CD4-positive, alpha-beta T cell treated with Interleukin-6 at 100 ng/mL for 8 hours (primary cell): ENCODE measurements at places on chromosomes 1 and 21.

DNA sequence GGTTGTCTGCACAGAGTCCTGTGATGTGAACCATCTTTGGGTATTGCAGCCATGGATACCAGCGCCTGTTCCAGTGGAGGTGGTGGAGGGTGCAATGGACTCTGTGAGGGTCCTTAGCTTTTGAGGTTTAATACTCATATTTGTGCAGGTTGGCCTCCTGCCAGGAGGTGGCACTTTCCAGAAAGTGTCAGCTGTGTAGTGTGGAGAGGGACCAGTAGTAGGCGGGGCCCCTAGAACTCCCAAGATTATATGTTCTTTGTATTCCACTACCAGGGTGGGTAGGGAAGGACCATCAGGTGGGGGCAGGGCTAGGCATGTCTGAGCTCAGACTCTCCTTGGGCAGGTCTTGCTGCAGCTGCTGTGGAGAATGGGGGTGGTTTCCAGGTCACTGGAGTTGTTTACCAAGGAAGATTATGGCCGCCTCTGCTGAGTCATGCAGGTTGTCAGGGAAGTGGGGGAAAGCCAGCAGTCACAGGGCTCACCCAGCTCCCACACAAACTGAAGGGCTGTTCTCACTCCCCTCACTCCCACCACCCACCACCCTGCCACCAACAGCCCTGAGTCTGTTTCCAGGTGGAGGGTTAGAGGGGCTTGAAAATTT, 31.2 kb upstream of the ZNF678 start:
- no peak for DNase-seq

DNA sequence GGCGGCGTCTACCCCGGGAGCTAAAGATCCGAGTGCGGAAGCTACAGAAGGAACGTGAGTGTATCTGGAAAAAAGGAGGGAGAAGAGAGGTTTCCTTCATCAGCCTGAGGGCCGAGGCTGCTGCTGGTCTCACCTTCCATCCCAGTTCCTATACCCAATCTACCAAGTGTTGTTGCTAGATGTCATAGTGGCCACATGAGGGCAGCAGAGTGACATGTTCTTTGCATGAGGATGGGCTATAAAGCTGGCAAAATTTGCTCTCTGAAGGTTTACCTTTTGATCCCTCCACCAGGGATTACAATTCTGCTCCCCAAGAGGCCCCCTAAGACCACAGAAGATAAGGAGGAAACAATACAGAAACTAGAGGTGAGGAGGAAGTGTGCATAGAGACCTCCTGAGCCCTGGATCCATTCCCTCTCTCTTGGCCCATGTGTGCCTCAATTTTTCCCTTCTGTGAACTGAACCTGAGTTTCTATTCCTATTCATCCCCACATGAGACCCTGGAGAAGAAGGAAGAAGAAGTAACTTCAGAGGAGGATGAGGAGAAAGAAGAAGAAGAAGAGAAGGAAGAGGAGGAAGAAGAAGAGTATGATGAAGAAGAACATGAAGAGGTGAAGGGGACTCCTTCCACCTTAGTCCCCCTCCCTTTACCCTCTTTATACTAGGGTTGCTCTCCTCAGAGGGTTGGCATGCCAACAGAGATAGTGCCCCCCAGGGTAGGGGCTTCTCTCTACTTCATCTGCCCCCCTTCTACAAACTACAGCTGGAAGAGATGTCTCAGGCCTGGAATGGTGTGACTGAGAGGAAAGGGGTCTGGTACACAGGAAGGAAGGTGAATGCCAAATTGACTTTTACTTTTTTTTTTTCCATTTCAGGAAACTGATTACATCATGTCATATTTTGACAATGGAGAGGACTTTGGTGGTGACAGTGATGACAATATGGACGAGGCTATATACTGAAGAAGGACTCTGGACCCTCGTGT, 13.3 kb downstream of the POLR3GL start:
- DNase-seq, result peak; percentile 84

GRCh38 chr1:212621043-212621948, 12.7 kb downstream of the ATF3 start:
- DNase-seq, result no peak

GRCh38 chr1:96886474-96886873, 164.9 kb downstream of the PTBP2 start:
- DNase-seq, result no peak

DNA sequence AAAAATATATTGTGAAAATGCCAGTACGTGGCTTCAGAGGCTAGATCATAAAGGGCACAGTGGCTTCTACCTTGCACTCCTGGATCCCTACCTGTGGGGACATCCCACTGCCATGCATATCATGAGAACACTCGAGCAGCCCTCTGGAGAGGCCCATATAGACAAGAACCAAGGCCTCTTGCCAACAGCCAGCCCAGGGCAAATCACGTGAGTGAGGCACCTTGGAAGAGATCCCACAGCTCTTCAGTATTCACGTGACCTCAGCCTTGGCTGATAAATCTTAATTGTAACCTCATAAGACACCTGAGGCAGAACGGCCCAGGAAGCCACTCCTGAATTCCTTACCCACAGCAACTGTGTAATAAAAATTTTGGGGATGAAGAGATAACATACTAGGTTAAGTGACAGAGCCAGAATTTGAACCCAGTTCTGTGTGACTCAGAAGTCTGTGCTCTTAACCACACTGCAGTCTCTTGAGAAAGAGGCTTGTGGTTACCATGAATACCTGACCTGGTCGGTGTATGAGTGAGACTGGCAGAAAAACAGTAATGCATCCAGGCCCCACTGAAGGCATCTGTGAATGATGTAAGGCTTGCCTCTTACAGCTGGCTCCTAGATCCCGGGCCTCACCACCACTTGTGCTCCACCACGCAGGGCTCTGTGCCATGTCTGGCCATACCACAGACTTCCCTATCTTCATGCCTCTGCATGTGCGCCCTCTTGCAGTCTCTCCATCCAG, 6.9 kb upstream of the A3GALT2 start:
- DNase-seq, result no peak

DNA sequence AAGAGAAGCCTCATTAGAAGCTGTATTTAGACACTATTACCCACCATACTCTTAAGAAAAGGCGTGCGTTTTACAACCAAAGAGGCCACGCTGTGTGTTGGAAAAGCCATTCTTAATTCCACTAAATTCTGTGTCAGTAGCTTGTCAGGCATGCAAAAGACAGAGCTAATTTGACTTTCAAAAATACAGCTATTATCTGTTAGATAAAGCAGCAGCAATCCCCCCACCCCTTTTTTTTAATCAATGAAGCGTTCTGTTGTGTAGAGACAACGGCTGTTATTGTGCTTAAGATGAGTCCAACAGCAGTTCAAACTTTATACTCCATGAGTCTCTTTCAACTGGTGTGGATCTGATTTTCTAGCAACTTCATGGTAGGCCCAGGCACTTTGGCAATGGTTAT, 43.5 kb downstream of the PLA2G4A start:
- no peak for DNase-seq

DNA sequence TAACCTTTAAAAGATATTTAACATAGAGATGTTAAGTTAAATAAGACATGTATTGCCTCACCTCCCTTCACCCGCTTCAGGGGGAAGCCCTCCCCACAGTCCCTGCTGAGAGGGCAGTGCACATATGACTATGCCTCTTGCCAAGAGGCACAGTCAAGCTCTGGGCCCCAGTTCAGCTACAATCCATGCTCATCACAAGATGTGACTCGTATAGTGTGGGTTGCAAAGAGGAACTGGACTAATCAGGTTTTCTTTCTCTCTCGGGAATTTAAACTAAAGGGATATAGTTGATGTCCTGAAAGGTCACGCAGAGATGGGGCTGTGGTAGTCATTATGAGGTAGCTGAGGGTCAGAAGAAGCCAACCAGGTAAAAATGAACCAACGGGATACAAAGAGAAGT, 35.6 kb downstream of the LYST start:
- DNase-seq, result no peak

- DNase-seq, result no peak
Measured at GRCh38 chr1:35064265-35064664, 14.9 kb upstream of the ZMYM1 start.

DNA sequence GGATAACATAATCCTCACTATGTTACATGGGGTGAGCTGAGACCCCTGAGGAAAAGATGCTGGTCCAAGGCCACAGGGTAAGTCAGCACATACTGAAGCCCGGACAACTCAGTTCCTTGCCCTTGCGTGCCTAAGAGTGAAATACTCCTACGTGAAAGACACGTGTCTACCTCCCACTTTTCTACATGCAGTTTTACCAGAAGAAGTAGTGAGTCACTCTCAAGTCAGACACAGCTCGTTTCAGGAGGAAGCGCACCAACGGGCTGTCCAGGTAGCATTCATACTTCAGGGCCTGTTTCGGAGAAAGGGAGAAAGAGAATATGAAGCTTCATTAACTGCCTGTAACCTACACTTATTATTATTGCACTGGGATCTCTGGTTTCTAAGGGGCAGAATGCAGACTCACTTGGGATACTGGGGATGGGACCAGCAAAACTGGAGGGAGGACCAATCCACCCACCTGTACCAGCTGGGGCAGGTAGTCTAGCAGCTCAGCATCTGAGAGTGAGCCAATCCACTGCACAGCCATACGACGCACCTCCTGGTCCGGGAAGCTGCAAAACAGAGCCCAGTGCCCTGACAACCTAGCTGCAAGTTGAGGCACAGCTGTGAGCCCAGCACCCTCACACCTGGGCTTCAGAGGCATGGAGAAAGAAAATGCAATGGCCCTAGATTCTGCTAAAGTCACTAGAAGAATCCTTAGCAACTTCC, 32.4 kb upstream of the PPP1R15B start:
- DNase-seq, result no peak

- no peak for DNase-seq
Measured at GRCh38 chr1:25817840-25818501, 1.8 kb upstream of the MTFR1L start.

GRCh38 chr1:89576013-89576412, 51.4 kb downstream of the LRRC8B start:
- DNase-seq, result no peak

DNA sequence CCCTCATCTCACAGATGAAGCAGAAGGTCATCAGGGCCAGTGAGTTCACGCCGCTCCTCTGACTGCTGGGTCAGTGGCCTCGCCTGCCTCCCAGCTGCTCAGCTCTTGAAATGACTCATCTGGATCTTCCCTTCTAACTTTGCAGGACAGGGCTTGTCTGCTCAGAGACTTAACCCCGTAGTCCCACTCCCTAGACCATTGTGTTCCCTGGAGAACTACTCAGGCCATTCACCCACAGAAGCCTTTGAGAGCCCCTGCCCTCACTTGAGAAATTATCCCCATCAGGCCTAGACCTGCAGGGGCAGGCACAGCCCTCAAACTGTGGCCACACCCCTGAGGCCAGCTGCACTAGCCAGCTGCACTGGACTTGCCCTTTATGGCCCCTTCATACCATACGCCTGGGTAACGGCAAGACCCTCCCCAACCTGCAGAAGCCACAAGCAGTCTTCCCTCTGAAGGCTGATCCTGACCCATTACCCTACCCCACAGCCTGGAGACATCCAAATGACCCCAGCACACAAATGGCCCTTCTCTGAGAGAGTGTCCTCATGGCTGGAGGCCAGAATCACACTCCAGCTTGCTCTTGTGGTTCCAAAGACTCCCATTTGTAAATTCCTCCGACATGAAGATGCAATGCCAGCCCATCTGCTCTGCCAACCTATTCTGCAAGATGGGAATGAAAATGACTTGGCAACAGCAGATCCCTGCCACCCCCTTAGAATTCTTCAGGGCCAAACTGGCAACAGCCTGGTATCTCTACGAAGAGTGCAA, 33.2 kb downstream of the RCSD1 start:
- DNase-seq, result no peak

- DNase-seq, result no peak
Measured at GRCh38 chr1:51237351-51238033, 1.4 kb downstream of the RNF11 start.

DNA sequence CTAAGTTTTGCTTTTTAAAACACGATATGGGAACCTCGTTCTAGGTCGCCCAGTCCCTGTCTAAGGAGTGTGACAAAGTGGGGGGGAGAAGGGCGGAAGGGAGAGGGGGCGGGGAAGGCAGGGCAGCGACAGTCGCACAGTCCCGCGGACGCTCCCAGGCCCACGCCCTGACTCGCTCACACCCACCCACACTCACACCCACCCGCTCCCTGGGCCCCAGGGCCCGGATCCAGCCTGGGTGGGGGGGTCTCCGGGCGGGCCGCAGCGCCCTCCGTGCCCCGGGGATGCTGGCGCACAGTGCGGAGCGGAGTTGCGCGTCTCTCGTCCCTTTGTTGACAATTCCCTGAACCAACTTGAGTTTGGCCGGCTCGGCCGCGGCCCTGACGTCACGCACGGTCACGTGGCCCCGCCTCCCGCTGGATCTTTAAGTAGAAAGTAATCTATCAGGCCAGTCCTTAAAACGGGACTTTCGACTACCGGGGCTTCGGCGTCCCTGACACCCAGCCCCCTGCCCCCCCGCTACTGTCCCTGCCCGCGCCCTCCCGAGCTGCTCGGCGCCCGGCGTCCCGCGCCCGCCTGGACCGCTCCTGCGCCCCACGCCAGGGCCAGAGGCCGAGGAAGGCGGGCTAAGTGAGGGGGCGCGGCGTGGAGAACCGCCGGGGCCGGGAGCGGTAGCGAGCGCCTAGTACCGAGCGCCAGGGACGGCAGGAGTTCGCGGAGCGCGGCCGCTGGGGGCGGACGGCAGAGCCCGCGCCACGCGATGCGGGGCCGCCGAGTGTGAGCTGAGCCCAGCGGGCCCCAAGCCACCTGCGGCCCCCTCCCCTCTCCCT, at the start of gene FOXD3:
Gene FOXD3, plus strand, starts transcription at position 454 of the 830 bp plus-strand sequence. CDS start 492 bp downstream, outside the sequence.
- DNase-seq, result no peak

DNA sequence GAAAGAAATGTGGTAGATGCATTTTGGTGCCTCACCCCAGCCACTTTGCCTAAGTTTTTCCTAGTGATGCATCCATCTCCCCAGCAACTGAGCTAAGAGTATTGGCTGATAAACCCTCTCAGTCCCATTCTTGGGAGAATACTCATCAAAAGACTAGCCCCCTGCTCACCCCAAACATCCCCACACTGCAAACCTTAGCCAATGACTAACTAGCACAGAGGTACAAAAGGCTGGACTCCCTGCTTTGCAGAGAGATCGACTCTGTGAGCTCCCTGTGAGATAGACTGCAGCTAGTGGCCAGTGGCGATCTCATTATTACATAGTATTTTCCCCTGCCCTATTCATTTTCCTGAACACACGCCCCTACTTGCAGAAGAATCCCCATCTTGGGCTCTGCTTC, 155.3 kb downstream of the HHIPL2 start:
- no peak for DNase-seq

- no peak for DNase-seq
Measured at GRCh38 chr1:218369688-218370511, 24.8 kb downstream of the TGFB2 start.

DNA sequence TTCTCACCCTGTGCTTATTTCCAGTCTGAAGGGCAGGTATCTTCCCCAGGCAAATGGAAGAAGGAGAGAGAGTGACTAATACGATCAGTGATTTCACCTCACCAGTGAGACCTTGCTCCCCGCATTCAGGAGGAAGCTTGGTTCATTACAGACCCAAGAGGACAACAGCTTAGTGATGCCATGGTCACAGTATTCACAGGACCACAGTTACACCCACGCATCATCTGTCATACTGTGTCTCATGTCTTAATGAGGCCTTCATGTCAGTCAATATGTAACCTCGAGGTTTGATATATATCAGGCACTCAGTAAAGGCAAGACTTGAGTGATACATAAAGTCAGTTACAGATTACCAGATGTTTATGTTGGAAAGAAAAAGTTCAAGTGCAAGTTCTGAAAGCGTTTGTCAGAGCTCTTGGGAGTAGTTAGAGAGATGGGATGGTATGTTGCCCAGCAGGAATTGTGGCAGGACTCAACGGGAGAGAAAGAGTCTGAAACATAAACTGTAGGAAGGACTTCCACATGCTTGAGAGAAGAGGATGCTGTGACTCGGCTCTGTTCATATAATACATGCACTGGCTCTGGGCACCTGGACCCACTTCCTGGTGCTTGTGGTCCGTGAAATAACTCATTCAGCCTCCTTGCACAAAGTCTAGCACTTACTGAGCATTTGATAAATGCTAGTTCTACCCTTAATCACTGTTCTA, 33.3 kb downstream of the GNPAT start:
- DNase-seq, result no peak
